Karpas-422 (cell line): ENCODE measurements at places on chromosomes 7 and 10.

DNA sequence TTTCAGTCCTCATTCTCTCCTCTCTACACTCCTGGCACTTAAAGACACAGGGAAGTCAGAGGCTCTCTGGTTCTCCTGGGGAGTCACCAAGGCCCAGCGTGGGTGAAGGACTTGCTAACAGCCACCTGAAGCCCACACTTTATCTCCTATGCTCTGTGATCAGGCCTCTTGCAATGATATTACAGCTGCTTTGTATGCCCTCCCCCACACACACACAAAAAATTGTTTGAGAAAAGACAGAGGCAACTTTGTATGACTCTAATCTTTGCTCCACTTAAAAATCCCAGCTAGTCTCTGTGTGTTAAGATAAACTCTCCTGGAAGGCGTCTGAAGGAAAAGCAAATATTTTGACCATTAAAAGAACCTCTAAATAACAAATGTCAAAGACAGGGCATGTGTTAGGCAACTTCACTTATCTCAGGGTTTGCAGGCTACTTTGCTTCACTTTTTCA lies 507.2 kb downstream of the TNS3 start:
- DNase-seq = no peak

- no peak for DNase-seq
These were observed 21.6 kb downstream of the TBATA start for GRCh38 chr10:70763567-70763966.

- DNase-seq = peak; percentile 79
These were observed 3.3 kb downstream of the MAP3K8 start for GRCh38 chr10:30437031-30437841.

DNA sequence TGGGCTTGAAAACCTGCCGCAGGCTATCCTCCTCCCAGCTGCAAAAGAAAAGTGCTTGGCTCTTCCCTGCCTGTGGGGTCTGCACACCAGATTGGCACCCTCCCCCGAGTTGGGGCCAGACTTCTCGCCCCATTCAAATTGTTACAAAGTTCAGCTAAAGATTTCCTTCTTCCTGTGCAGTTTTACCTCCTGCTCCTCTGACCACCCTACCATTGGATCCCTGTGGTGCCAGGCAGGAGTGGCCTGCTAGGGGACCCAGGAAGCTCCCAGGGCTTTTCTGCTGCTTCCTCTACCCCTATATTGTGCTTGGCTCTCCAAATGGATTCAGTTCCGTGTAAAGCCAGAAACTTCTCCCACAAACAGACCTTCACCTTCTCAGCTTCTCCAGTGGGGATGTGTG lies 135.1 kb upstream of the GAD2 start:
- no peak for DNase-seq

- DNase-seq = peak; percentile 72
These were observed 816 bp downstream of the DMTF1 start for GRCh38 chr7:87152897-87153641.
